ENCODE measurements at places on chromosomes 1 and 21.

DNA sequence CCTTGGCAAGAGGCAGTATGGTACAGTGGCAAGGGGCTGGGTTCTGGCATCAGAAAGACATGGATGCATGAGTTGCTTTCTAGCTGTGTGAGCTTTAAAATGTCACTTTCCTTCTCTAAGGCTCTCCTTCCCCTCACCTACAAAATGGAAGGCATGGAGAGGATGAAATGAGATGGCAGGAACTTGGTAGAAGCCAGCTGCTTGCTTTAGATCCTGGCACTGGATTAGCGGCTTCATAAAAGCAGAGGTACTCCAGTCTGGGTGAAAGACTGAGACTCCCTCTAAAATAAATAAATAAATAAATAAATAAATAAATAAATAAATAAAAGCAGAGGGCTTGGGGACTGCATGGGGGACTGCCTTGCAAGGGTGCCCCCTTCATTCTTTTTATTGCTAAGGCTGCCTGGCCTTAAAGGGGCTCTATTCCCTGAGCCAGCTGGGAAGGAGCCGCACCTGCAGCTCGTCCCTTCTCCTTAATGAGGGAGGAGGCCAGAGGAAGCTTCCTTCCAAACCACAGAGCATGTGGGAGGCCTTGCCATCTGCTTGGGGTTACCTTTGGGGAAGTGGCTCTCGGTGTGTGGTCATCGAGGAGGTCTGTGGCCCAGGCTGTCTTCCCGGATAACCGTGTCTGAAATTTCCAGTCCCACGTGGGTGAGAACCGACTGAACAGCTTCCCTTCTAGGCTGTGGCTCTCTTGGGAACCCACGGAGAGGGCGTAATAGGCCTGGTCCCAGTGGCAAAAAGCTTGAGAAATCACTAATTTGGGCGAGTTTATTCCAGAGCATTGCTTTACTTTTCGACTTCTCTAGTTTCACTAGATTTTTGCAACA is 2.0 kb upstream of the ATP13A2 start:
- DNase-seq, result no peak

GRCh38 chr1:26378088-26378878 is 5.7 kb upstream of the ZNF683 start:
- DNase-seq, result peak; percentile 88

DNA sequence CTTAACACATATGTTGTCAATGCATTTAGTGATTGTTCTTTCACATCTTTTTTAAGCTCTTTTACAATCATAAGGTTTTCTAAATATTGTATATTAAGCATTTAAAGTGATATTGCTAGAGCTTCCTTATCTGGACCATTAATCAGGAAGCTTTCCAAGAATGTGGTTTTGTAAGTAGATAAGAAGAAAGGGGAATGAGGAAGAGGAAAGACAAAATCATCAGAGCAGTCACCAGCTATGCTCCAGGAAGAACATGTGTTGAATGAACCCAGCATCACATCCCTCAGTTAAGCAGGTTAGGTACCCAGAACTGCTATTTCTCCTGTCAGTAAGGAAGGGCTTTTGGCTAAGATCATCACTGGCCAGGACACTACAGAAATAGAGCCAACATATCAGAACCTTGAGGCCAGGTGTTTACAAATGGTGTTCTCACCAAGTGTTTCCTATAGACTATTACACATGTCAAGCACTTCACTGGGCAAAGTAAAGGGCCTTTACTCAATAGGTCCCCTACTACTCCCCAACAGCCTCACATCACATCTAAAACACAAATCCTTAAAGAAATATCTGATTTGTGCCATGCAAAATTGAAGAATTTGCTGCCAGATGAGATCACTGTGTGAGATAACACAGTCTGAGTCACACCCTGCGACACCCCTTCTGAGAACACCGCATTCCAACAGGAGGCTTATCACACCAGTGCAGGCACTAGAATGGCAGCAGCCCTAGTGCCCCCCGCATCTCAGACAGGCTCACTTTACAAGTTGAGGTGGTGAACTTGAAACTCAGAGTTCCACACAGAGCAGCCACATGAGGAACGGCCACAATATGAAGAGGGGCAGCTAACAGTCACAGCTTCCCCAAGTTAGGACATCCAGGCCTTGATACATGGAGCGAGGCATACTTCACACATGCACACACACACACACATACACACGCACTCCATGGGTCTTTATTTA is 1.8 kb upstream of the SPRR2A start:
- no peak for DNase-seq

DNA sequence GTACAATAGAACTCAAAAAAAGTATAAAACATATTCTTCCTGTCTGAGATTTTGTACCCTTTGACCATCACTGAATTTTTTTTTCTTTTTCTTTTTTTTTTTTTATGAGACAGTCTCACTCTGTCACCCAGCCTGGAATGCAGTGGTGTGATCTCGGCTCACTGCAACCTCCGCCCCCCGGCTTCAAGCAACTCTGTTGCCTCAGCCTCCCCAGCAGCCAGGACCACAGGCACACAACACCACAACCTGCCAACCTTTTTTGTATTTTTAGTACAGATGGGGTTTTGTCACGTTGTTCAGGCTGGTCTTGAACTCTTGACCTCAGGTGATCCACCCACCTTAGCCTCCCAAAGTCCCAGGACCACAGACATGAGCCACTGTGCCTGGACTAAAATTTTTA is 10.4 kb downstream of the SDCCAG8 start:
- DNase-seq, result no peak

DNA sequence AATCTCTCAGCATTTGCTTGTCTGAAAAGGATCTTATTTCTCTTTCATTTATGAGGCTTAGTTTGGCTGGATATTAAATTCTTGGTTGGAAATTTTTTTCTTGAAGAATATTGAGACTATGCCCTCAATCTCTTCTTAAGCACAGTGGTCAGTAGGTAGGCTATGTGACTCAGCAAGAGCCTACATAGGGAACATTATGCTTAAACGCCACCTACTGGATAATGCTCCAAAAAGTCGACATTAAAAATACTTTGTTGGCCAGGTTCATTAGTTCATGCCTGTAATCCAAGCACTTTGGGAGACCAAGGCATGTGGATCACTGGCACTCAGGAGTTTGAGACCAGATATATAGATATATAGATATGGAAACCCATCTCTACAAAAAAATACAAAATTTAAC is 678.0 kb upstream of the USP24 start:
- no peak for DNase-seq

GRCh38 chr1:230879778-230880177 is 11.5 kb upstream of the C1orf198 start:
- no peak for DNase-seq

- DNase-seq, result no peak
Observed at GRCh38 chr1:180928331-180929230, 15.9 kb downstream of the KIAA1614 start.

GRCh38 chr21:29301691-29302090 is 3.0 kb downstream of the BACH1 start:
- DNase-seq, result no peak

DNA sequence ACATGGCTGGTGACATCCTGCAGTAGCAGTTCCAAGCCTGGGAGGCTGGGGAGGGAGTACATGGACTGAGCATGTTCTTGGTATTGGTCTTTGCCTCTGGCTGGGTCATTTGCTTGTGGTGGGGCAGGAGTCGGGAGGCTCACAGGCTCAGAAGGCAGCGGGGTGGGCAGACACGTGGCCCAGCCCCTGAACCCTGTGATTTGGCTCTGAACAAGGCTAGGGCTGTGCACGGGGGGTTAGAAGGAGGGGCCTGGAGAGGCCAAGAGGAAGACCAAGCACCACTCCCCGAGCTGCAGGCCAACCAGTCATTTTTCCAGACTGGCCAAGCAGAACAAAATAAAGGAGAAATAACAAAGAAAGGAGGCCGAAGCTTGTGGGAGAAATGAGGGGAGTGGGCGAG is 9.7 kb upstream of the PRELP start:
- no peak for DNase-seq

DNA sequence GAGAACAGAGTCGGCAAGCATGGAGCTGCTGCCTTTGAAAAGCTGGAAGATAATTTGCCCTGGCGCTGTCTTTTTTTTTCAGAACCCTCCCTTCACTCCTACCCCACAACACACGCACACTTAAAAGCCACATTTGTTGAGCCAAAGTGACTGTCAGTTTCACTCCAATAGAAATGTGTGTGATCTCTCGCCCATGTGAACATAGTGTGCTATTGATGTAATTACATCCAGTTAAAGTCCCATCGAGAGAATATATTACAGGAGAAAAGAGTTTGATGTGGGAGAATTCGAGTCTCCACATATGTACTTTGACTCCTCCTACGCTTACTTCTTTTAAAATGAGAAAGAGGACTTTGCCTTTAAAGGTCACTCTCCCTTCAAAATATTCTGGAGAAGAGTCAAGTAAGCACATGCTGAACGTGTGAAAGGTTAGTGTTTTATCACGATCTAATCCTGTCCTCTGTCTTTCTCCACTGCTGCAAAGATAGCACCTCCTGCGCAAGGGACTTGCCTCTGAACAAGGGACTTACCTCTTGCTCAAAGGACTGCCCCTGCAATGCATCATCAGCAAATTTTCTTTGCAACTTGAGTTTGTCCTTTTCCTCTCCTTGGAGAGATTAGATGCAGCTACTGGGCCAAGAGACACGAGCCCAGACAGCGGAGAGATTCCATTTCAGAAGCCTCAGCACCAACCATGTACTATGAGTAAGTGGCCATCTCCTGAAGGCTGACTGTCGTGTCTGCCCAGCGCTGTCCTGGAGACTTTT is 613.9 kb downstream of the PTPRU start:
- no peak for DNase-seq

DNA sequence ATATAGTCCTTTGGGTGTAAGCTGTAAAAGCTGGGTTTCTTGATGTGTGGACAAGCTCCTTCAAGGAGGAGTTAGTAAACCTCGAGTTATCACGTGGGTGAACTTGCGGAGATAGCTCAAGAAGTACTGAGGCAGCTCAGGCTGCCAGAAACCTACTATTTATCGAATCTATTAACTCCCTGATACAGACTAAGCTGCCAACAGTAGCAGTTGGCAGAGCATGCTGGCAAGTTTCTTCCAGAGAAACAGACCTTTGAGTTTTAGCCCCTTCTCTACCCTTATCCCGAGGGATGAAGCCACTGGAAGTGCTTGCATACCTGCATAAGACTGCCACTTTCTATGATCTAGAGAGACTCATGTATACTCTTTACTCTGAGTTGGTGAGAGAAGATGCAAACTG is 624.5 kb upstream of the USP24 start:
- no peak for DNase-seq

GRCh38 chr1:59356627-59357026 is 59.7 kb downstream of the FGGY start:
- DNase-seq, result no peak

DNA sequence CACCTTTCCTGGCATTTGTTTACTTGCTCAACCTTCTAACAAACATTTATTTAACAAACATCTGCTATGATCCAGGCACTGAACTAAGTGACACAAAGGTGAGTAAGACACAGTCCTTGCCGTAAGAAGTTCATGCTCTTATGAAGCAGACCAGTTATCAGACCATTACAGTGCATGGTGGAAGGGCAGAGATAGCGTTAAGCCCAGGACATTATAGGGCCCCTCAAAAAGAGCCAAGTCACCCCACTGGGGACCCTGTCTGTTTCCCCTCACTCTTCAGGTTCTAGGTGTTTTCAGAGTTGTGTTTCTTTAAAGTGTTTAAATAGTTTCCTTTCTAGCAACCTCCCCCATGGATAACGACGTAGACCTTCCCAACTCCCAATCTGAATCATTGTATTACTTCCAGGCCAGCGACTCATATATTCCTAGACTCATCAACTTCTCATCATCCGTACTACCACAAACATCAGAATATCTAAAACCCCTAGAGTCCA is 39.3 kb downstream of the TCP10L start:
- no peak for DNase-seq

- DNase-seq, result no peak
Observed at GRCh38 chr1:221636967-221637366, 104.9 kb downstream of the DUSP10 start.

GRCh38 chr21:42357307-42357706 is 6.5 kb upstream of the TFF2 start:
- no peak for DNase-seq

- no peak for DNase-seq
Observed at GRCh38 chr1:69765951-69766350, 198.2 kb downstream of the LRRC7 start.

- DNase-seq, result no peak
Observed at GRCh38 chr1:16981269-16981849, 939 bp upstream of the MFAP2 start.

- DNase-seq, result no peak
Observed at GRCh38 chr1:89465201-89465600, 59.4 kb upstream of the LRRC8B start.

- DNase-seq, result no peak
Observed at GRCh38 chr1:223754681-223755431, 42.5 kb downstream of the CAPN2 start.

DNA sequence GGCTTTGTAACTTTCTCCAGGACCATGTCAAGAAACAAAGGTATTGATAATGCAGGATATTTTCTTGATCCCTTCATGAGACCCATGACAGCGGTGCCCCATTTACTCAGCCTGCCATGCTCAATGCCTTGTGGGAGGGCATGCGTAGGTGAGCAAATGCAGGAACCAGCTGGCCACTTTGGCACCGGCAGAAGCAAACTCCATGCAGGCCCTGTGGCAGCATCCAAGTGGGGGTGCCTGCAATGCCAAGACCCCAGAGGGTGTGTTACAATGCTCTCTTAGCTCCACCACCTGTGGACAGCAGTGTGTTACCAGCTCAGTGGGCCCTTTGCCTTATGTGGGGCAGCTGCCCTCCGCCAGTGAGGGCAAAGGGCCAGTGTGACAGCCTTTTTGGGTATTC is 108.1 kb downstream of the ATP1B1 start:
- no peak for DNase-seq

DNA sequence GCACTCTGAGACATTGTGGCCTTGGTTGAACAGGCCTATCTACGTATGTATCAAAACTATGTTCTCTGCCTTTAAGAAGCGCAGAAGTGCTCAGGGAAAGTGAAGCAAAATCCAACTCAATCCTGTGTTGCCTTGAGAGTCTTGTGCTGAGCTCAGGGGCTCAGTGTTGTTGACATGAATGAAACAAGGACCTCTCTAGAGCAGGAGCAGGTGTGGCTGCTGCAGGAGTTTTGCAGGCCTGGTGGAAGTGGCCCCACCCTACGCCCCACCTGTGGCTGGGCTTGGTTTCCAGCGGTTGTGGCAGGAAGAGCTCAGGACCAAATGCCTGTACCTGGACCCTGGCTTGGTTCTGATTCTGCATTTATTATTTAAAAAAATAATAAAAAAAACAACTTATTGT is 20.9 kb downstream of the CA6 start:
- no peak for DNase-seq

DNA sequence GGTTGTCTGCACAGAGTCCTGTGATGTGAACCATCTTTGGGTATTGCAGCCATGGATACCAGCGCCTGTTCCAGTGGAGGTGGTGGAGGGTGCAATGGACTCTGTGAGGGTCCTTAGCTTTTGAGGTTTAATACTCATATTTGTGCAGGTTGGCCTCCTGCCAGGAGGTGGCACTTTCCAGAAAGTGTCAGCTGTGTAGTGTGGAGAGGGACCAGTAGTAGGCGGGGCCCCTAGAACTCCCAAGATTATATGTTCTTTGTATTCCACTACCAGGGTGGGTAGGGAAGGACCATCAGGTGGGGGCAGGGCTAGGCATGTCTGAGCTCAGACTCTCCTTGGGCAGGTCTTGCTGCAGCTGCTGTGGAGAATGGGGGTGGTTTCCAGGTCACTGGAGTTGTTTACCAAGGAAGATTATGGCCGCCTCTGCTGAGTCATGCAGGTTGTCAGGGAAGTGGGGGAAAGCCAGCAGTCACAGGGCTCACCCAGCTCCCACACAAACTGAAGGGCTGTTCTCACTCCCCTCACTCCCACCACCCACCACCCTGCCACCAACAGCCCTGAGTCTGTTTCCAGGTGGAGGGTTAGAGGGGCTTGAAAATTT is 31.2 kb upstream of the ZNF678 start:
- DNase-seq, result no peak
